MCF 10A (cell line): ENCODE measurements at places on chromosomes 11 and 22.

- H3K36me3 ChIP-seq: no peaks in the 10 kb centered on the region
- H3K4me1 ChIP-seq: no peaks in the 10 kb centered on the region
- no peak overlapping the region for H3K27ac ChIP-seq
- H3K4me3 ChIP-seq: no peak overlapping the region
- no peaks in the 10 kb centered on the region for H3K27me3 ChIP-seq
Observed at GRCh38 chr11:121930004-121930965, 185.7 kb downstream of the BLID start.

GRCh38 chr11:30155428-30155827 is 75.4 kb upstream of the FSHB start:
- H3K27me3 ChIP-seq: no peaks in the 10 kb centered on the region
- H3K36me3 ChIP-seq: no peaks in the 10 kb centered on the region
- no peak overlapping the region for H3K27ac ChIP-seq

- H3K27me3 ChIP-seq: no peaks in the 10 kb centered on the region
- peaks cover 22% of the 10 kb centered on the region for H3K4me1 ChIP-seq
- DNase-seq: peak; percentile 64
- no peak overlapping the region for H3K27ac ChIP-seq
Observed at GRCh38 chr11:36258730-36259360, 30.4 kb downstream of the COMMD9 start.

DNA sequence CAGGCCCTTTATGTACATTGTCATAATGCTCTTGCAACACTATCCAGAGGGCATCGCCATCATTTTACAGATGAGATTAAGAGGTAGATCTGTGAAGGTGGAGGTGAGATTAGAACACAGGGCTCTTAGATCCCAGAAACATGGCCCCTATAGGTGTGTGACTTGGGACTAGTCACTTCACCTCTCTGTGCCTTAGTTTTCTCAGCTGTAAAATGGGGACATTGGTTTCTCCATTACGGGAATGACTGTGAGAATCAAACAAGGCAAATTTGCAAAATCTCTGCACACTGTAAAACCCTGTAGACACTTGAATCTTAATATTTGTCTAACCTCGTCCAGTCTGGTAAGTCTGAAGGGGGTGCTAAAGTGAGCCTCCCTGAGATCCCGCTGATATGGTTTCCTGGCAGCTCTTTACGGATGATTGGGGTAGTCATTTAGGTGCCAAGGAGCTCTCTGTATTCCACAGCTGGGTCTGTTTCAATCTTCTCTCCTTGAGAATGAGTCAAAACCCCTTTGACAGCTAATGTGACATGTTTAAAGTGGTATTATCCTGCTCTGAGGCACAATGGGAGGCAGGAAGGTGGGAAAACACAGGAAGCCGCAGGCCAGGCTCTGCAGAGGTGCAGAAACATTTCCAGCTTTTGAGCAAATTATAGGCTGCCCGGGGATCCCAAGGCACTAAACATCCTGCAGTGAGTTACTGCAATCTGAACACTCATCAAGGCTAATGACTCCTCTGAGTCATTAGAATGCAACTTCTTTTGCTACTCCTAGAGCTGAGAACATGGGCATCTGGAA is 140.8 kb downstream of the CCDC81 start:
- no peaks in the 10 kb centered on the region for H3K27me3 ChIP-seq
- DNase-seq: peak; percentile 83
- H3K27ac ChIP-seq: no peak overlapping the region
- no peaks in the 10 kb centered on the region for H3K36me3 ChIP-seq
